ENCODE measurements at places on chromosomes 2 and 18.
A peak's percentile ranks its signal among the peaks of the same experiment; 100 is the strongest.

DNA sequence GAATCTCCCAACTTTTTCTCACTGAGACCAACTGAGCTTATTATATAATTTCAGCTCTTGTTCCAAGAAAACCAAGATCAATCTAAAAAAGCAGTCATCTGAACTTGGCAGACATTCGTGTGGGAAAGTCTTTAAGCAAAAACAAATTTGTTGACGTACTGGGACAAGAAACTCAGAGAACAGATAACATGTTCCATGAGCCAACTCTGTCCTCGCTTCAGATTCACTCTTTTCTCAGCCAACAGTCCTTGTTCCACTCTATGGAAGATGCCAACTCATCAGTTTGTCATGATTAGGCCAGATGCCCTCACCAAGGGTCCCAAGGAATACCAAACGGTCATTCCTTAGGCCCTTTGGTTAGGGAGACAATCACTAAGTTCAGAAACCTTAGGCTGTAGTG, 224.2 kb upstream of the CTAGE1 start:
- DNase-seq = no peak

DNA sequence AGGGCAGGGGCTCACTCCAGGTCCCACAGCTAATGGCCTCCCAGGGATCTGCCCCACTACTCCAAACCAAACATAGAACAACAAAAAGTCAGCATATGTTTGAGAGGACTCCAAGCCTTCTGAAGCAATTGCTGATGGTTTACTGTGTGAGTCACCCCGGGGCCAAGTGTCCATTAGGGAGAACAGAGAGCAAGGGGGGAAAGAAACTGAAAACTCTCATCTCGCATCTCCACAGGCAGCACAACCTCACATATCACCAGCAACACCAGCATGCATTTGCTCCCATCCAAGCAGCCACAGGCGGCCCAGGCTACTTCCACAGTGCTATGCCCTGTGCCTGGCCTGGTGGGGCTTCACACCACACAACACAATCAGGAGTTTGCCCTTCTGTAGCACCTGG, 39.1 kb downstream of the CYRIA start:
- DNase-seq = no peak

DNA sequence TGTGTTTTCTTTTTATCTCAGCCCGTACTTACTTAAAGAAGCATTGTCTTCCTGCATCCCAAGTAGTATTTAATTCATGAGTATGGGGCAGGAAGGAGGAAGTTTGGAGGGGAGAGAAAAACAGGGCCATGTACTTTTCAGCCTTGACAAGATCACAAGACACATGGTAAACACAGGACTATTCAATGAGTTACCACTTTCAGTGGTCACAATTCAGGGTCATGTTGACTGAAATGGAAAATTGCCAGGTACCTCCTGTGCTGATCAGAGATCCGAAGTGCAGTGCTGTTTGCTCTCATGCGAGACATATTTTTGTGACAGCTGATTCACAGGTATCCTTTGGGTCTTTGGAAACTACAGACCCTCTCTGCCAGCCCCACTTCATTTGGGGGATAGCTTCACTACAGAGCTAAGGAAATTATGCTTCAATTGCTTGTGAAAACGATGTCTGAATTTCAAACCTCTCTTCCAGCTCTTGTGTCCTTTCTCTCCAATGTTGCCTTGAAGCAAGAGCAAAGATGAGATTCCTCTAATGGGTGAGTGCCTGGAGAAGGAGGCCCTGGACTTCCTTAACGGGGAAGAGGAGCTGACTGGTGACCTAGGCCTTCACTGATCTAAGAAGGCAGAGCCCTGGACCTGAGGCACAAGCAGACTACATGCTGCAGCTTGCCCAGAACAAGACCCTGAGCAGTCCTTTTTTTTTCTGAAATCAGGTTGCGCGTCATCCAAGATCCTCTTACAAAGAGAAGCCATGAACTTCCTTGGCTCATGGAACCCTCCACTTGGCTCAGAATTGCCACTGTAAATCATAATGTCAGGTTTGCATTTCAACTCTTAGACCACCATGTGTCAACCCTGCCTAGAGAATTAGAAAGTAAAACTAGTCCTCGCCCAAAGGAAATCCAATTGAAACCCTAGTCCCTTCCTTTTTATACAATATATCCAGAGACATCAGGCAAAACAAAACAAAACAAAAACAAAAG, 44.1 kb downstream of the EVA1A start:
- peak; percentile 8 for DNase-seq

DNA sequence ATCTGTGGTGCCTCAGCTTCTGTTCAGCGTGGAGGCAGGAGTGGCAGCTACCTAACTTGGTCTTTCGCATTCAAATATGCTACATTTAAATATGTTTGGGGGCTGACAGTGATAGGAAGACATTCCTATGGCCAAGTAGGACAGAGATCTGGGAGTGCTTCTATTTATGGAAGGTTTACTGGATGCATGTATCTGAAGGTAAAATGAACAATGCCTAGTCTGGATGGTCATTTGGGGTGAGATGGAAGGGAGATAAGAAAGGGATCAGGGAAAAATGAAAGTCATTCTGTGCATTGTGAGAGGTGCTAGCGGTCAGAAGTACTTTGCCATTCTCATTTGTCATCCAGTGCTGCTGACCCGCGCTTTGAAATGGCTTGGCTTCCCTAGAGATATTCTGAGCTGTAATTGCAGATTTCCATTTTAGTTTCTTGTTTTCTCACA, 300.9 kb upstream of the FBXO11 start:
- DNase-seq = no peak

Data from spinal cord (tissue), 10 donors.